Aorta (tissue), 5 donors: ENCODE measurements at places on chromosomes 11 and 22. TPM values are rescaled to one million over a fixed set of nuclear protein-coding genes. Genes with fewer than 3 reads are reported as not detected.

MUC5AC gene
- not detected for total RNA-seq

DNA sequence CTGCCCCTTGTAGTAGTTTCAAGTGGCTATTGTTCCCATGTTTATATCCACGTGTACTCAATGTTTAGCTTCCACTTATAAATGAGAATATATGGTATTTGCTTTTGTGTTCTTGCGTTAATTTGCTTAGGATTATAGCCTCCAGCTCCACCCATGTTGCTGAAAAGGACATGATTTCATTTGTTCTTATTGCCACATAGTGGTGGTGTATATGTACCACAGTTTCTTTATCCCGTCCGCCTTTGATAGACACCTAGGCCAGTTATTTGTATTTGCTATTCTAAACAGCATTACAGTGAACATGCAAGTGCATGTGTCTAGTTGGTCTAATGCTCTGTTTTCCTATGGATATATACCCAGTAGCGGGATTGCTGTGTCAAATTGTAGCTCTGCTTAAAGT, 6.8 kb downstream of the OR51B2 start:
- no peaks in the 10 kb centered on the region for H3K27me3 ChIP-seq
- H3K36me3 ChIP-seq = no peaks in the 10 kb centered on the region

ANGPTL5 gene
- 1.3 TPM for total RNA-seq

CDON gene
- total RNA-seq = 50.3 TPM

RAD9A gene
- total RNA-seq = 25.1 TPM
